Activated CD4-positive, CD25-positive, alpha-beta regulatory T cell treated with anti-CD3 and anti-CD28 coated beads, Interleukin-2, amount 50 U/mL, for 72 hours (primary cell): ENCODE measurements at places on chromosomes 1 and 21.

- DNase-seq: no peak
Measured at GRCh38 chr1:100683448-100684349, 35.8 kb upstream of the VCAM1 start.

- no peak for DNase-seq
Measured at GRCh38 chr1:164982545-164982944, 374.0 kb downstream of the LMX1A start.

- DNase-seq: no peak
Measured at GRCh38 chr21:35303085-35303484, 254.0 kb upstream of the RUNX1 start.

GRCh38 chr1:117670976-117671780 lies 65.3 kb downstream of the TENT5C start:
- DNase-seq: no peak

DNA sequence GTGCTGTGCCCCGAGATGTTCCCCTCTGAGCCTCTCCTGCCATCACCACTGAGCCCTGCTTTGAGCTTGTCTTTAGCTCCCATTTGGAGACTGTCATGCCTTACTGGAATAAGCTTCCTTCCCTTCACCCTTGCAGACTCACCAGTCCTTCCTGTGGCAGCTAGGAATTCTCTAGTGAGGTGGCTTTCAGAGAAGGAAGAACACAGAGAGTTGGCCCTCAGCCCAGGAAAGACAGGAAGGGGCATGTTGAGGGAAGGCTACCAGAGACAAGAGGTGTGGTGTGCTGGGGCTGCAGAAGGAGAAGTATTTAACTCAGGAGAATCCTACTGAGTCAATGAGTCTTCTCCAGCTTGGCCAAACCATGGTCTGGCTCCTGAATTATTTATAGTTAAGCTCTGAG lies 76.3 kb downstream of the UCK2 start:
- no peak for DNase-seq

- DNase-seq: no peak
Measured at GRCh38 chr1:209059981-209060380, 523.5 kb upstream of the CAMK1G start.

DNA sequence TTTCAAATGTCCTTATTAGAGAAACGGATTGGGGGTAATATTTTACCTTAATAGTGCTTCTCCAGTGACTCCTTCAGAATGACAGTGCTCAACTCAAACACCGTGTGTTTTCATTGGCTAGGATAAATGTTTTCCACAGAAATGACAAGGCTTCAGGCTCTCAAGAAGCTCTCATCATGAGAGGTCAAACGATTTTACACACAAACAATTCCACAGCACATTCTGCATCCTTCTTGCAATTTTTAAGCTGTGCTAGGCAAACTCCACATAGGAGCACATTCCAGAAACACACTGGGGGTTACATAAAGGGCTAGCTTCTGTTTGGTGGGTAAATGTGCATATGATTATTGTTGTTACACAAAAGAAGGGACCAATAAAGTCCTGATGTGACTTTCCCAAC lies 75.5 kb upstream of the IPO9 start:
- DNase-seq: no peak

GRCh38 chr1:78279051-78279450 lies 211.7 kb upstream of the PTGFR start:
- no peak for DNase-seq

- DNase-seq: no peak
Measured at GRCh38 chr1:13792419-13792818, 92.4 kb downstream of the PRDM2 start.

DNA sequence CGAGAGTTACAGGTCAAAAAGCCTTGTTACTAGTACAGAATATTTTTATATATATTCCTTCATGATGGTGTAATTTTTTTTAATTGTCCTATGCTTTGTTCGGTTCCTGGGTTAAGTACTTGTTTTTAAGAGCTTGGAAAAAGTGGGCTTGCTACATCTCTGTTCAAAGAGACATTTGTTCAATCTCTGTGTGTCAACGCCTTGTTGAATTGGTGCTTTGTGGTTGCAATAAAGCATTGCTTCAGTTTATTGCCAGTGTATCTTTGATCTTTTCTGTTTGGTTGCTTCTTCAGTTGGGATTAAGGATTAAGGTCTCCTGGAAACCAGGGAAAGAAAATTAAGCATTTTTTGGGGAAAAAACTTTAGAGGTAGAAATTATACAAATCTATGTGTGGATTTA lies 47.7 kb upstream of the DNASE2B start:
- DNase-seq: no peak

GRCh38 chr1:83515578-83516154 lies 483.3 kb downstream of the TTLL7 start:
- DNase-seq: no peak

- no peak for DNase-seq
Measured at GRCh38 chr1:94265906-94266305, 28.5 kb upstream of the ARHGAP29 start.

- no peak for DNase-seq
Measured at GRCh38 chr21:36209626-36210171, 53.1 kb downstream of the DOP1B start.

DNA sequence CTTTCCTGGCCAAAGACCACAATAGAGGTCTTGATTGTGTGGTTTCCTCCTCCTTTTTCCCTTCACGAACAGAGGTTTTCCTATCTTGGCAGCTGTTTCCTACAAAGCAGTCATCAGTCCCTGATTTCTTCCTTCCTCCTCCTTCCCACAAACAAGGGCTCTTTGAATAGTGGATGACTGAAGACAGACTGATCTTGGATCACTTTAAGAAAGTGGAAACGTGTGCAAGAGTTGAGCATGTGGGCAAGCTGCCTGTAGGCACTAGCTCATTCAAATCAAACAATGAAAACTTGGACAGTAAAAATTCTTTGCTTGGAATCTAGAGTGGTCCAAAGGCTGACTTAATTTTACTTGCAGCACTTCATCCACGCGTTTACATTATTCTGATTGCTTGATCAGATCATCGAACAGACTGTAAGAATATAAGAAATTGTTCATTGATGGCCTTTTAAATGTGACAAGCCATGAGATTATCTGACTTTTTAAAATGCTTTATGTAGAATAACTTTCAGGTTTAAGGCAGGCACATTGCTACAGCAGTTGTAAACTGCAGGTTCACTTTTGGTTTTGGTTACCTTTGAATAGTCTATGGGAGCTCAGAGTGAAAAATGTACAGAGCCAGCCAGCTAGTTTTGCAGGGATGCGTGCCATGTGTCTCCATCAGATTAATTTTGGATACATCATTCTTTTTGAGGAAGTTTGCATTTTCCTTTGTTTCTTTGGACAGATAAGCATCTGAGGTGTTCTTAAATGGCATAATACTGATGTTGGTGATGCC lies 34.4 kb downstream of the ADGRL2 start:
- DNase-seq: no peak

DNA sequence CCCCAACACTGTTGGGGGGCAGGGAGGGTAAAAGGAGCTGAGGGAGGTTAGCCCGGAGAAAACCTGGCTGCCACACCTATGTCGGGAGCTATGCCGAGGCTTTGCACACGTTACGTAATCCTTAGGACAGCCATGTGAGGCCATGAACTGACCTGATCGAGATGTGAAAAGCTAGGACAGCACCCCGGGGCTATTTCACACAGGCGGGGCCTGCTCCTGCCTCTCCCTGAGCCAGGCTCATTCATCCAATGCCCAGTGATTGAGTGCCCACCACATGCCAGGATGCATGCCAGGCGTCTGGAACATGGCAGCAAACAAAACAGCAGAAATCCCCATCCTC lies 30.2 kb downstream of the LDLRAP1 start:
- DNase-seq: no peak

- peak; percentile 64 for DNase-seq
Measured at GRCh38 chr1:24201941-24202440, 14.9 kb upstream of the IFNLR1 start.

GRCh38 chr21:45390121-45390751 lies 14.7 kb upstream of the COL18A1 start:
- DNase-seq: no peak

DNA sequence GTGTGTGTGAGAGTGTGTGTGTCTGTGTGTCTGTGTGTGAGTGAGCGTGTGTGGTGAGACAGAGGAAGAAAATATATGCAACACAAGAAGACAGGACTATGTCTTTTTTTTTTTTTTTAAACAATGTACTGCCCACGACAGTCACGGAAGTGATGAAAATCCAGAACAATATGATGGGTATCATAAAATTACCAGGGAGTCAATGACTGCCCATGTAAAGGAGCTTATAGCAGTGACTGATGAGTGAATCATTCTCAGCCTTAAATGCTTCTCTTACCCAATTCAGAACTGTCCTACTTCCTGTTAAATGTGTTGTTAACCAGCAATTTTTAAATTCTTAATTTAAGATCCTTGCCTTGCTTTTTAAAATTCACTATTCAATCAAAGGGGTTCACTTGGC lies 46.6 kb downstream of the RGS7 start:
- no peak for DNase-seq
